ENCODE measurements at places on chromosomes 3 and 15.
A peak's percentile ranks its signal among the peaks of the same experiment; 100 is the strongest.

GRCh38 chr3:71415681-71416122, 167.8 kb downstream of the FOXP1 start:
- no peak for DNase-seq

GRCh38 chr3:126390751-126391150, 4.0 kb upstream of the CFAP100 start:
- DNase-seq = no peak

DNA sequence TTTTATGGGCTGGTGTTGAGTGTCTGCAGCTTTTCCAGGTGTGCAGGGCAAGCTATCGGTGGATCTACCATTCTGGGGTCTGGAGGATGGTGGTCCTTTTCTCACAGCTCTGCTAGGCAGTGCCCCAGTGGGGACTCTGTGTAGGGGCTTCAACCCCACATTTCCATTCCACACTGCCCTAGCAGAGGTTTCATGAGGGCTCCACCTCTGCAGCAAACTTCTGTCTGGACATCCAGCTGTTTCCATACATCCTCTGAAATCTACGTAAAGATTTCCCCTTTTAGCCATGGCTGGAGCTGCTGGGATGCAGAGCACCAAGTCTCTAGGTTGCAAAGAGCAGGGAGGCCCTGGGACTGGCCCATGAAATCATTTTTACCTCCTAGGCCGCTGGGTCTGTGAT, 11.6 kb downstream of the RFX7 start:
- DNase-seq = no peak

GRCh38 chr3:144662729-144663128, 691.1 kb downstream of the DIPK2A start:
- DNase-seq = no peak

- no peak for DNase-seq
Measured at GRCh38 chr15:96293441-96293840, 37.1 kb upstream of the NR2F2 start.

DNA sequence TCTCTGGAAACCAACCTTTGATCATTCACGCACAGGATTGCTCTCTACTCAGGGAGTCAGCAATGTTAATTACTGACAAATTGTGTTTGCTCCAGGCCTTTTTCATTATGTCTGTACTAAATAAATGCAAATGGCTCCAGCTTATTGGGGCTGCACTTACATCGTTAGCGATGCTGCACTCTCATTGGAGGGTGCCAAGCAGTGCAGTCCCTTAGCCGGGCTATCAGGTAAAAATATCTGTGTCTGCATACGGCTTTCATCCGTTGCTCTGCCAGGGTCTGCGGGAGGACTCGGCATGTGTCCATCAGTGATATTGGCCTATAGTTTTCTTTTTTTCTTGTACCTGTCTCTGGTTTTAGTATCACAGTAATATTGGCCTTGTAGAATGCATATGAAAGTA, 471.5 kb upstream of the CADM2 start:
- no peak for DNase-seq

DNA sequence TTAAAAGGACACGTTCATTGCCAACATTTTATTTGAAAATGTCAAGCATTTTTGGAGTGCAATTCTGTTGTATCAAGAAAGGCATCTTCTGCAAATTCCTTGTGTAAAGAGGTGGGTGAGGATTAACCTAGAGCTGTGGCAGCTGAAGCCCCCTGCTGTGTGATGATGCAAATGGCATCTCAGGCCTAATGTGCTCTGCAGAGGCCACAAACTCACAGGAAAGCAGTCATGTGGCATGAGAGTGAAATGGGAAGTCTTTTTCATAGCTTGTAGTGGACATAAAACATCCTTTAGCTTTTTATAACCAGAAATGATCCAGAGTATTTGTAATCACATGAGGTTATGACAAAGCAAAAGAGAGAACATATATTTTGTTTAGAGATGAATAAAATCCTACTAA, 6.4 kb downstream of the CADM2 start:
- peak; percentile 58 for DNase-seq

DNA sequence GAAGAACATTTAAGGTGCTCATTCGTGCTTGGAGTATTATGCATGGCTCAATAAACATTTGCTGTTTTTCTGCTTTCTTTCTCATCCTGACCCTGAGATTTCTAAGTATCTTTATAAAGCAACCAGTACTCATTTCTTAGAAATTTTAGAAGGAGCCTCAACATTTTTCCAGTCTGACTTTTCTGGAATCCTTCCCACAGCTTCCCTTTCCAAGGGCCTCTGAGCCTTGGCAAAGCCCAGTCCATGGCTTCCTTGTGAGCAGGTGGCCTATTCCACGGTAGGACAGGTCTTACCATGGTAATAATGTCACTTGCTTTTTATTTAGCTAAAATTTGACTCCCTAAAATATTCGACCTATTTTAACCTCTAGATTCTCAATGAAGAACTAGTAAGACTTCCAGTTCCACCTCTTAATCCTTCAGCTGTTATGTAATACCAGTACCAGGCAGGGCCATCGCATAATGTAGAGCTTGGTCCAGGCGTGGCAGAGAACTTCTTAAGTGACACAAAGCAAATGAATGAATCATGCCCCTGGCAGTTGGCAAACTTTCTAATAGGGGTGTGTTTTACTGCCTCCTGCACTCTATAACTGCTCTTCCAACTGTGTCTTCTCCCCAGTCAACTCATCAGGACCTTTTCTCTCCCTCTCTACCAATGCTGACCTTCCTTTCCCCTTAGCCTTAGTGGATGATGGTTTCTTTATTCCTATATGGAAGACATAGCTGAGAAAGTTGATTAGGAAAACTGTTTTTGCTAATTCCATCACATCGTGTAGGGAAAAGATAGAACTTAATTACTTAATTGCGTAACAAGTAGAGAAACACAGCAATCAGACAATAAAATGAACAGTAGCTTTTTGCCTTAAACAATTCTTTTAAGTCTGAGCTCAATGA, 894 bp upstream of the TM4SF4 start:
- no peak for DNase-seq
